ENCODE measurements at places on chromosomes 13 and 19. TPM values are rescaled to one million over a fixed set of nuclear protein-coding genes. Genes with fewer than 3 reads are reported as not detected.

SRRM5 gene
- 0.31 TPM for polyA plus RNA-seq

FCER2 gene
- 0.32 TPM for polyA plus RNA-seq

NLRP9 gene
- not detected for polyA plus RNA-seq

PPP1R37 gene
- polyA plus RNA-seq, result 36.6 TPM

ZNF583 gene
- 8.6 TPM for polyA plus RNA-seq

GPR12 gene
- polyA plus RNA-seq, result 0.06 TPM

MAST1 gene
- 0.92 TPM for polyA plus RNA-seq

IRS2 gene
- 9.5 TPM for polyA plus RNA-seq

OR7C1 gene
- 0.24 TPM for polyA plus RNA-seq

ZNF626 gene
- polyA plus RNA-seq, result 22.0 TPM
